Stimulated activated naive B cell treated with anti-CD40 and anti-IgM and Interleukin-4, amounts not matched to agents 10 μg/mL and 1 μg/mL and 100 μg/mL, for 72 hours (primary cell): ENCODE measurements at places on chromosomes 1 and 21.

- DNase-seq = no peak
- no peak overlapping the region for H3K27ac ChIP-seq
- H3K4me3 ChIP-seq = no peak overlapping the region
- no peaks in the 10 kb centered on the region for H3K36me3 ChIP-seq
- H3K4me1 ChIP-seq = peaks cover 3% of the 10 kb centered on the region
These were observed 27.4 kb upstream of the DNASE2B start for GRCh38 chr1:84370831-84371394.

- DNase-seq = no peak
- H3K36me3 ChIP-seq = no peaks in the 10 kb centered on the region
- H3K27ac ChIP-seq = no peak overlapping the region
- H3K27me3 ChIP-seq = no peaks in the 10 kb centered on the region
These were observed 99.1 kb downstream of the CLEC20A start for GRCh38 chr1:178397678-178398077.

- no peak overlapping the region for H3K4me3 ChIP-seq
- no peaks in the 10 kb centered on the region for H3K4me1 ChIP-seq
- no peak overlapping the region for H3K27ac ChIP-seq
These were observed 21.2 kb upstream of the SYCP1 start for GRCh38 chr1:114833421-114833820.

DNA sequence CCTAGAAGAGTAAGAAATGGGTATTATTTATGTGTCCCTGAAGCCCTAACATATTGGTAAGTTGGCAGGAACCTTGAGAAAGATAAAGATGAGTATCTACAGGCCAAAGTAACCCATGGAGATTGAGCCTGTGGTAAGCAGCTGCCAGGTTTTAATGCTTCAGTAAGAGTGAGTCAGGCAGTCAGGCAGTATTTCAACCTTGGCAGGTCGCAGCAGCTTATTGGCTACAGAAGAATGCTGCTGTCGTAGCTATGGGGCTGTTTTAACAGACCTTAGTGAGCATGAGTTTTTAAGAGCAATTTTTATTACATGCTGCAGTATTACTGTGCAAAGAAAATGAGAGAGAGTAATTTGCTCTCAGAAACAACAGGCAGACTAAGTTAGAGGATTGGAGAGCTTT lies 10.3 kb upstream of the SLC30A10 start:
- peaks cover 58% of the 10 kb centered on the region for H3K27me3 ChIP-seq
- H3K4me1 ChIP-seq = no peaks in the 10 kb centered on the region
- H3K27ac ChIP-seq = no peak overlapping the region
- no peak overlapping the region for H3K4me3 ChIP-seq
- peaks cover 4% of the 10 kb centered on the region for H3K36me3 ChIP-seq

DNA sequence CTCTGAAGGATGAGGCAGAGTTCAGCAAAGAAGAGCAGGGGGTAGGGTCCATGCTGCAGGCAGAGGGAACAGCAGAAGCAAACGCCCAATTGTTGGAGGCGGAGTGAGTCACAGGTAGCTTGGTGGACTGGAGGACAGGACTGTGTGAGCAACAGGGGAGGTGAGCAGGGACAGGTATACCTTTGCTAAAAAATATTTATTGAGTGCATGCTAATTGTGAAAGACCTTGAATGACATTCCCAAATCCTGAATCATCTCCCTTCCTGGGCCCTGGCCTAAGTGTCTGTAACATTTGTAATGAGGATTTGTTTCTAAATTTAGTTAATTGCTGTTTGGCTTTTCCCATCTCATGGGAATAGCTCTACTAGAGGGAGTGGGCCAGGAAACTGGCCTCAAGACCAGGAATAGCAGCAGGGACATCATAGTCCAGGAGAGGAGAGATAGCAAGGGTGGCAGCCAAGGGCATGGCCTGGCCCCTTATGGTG lies 123.7 kb downstream of the FOXD2 start:
- H3K4me3 ChIP-seq = no peak overlapping the region
- H3K4me1 ChIP-seq = peaks cover 18% of the 10 kb centered on the region
- no peak for DNase-seq

- H3K4me3 ChIP-seq = no peak overlapping the region
- H3K4me1 ChIP-seq = no peaks in the 10 kb centered on the region
- no peaks in the 10 kb centered on the region for H3K27me3 ChIP-seq
- H3K27ac ChIP-seq = no peak overlapping the region
These were observed 29.5 kb upstream of the DPT start for GRCh38 chr1:168758503-168758902.

- peaks cover 26% of the 10 kb centered on the region for H3K36me3 ChIP-seq
- H3K4me1 ChIP-seq = peaks cover 13% of the 10 kb centered on the region
- H3K4me3 ChIP-seq = no peak overlapping the region
- no peaks in the 10 kb centered on the region for H3K27me3 ChIP-seq
- H3K27ac ChIP-seq = no peak overlapping the region
These were observed 11.5 kb downstream of the IBA57 start for GRCh38 chr1:228177183-228177475.
